NCI-H2081 (cell line): ENCODE measurements at places on chromosomes 4 and X.

DNA sequence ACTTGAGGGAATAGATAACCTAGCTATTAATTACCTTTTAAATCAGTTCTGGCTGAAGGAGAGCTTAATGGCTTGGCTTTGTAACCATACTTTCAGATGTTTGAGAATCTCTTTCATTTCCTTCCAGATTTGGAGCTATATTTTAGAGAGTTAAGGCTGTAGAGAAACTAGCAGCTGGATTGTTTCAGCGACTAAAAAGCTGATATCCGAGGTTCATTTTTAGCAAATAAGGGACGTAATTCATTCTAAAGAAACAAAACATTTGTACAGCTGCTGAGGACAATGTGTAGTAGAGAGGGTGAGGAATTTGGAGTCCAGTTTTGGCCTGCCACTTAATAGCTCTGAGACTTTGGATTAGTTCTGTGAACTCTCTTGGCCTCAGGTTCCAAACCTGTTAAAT is 12.2 kb downstream of the OSTC start:
- DNase-seq = no peak

- DNase-seq = no peak
Measured at GRCh38 chr4:114807357-114807756, 208.8 kb downstream of the UGT8 start.

GRCh38 chrX:102115748-102116147 is 9.7 kb upstream of the TCEAL2 start:
- no peak for DNase-seq

DNA sequence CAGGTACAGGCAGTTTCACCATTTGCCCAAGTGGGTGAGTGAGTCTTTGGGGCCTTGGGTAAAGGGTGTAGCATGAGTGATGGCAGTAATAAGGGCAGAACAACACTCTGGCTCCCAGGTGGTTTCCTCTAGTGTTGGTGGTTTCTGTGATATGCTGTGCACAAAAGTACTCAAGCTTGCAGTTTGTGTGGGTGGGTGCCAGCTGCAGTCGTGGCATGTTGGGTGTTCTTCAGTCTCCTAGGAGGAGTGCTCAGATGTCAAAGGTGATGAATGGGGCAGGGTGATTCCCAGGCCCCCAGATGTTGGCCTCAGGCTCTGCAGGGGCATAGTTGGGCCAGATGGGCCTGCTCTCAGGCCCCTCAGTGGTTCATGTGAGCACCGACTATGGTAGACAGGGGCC is 166.1 kb upstream of the KLF8 start:
- DNase-seq = no peak

DNA sequence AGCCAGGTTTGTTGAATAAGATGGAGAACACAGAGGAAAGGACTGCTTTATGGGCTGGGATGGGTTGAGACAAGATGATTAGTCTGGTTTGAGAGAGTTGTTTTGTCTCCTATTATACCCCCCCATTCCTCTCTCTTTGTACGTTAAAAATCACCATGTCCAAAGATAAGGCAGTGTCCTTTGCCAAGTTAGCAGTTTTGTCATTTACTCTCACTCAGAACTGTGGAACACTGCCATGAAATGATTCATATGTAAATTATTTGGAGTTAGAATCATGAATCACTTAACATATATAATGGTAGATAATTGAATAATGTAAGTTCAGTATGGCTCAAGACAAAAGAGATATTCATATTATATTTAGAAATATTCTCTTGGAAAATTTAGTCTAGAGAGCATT is 151.3 kb downstream of the DCLK2 start:
- no peak for DNase-seq

DNA sequence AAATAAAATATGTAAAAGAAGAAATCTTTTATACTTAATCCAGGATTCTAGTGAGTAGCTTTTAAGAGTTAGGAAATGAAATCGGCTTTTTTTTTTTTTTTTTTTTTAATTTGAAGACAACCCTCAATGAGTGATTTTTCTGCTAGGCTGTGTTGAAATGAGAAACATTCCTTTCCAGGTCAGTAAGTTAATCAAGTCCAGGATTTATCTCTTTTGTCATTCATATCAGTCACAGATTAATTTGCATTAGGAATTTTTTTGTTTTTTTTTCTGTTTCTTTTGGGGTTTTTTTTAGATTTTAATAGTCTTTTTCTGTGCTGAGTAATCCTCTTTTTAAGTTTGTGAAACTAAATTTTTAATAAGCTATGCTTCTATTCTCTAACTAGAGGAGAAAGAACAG is 448.1 kb downstream of the ADGRL3 start:
- DNase-seq = no peak

GRCh38 chr4:69754926-69755580 is 5.4 kb downstream of the SULT1B1 start:
- no peak for DNase-seq

DNA sequence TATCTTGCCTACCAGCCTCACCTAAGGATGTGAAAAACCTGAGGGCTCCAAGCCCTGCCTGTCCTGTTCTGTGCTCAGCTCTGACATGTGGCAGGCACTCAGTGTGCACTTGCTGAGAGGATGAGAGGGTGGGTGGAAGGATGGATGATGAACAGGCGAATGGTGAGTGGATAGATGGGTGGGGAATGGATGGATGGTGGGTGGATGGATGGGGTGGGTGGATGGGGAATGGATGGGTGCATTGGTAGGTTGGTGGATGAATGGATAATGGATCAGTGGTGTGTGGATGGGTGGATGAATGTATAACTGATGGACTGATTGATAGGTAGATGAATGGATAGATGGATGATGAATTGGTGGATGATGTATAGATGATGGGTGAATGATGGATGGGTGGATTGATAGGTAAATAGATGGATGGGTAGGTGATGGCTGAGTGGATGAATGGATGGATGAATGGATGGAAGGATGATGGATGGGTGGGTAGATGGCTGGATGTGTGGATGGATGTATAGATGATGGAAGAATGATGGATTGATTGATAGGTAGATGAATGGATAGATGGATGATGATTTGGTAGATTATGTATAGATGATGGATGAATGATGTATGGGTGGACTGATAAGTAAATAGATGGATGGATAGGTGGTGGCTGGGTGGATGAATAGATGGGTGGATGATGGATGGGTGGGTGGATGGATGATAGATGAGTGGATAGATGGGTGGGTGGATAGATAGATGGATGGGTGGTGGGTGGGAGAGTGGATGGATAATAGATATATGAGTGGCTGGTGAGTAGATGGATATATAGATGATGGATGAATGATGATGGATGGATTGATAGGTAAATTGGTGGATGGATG is 69.3 kb upstream of the NKX1-1 start:
- DNase-seq = no peak

DNA sequence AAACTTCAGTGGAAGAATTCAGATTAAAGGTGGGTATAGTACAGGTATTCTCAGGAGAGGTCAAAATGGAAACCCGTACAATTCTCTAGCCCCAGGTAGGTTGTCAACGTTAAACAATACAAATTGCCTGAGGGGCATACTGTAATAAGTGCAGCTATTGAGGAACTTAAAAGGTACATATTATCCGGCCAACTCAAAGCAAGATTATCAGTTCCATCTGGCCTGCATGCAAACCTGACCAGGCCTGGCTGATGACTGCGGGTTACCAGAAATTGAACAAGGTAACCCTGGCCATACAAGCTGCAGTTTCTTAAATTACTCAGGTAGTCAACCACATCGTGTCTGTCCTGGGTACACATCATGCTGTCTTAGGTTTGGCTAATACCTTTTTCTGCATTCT is 12.3 kb upstream of the ZNF630 start:
- DNase-seq = no peak

DNA sequence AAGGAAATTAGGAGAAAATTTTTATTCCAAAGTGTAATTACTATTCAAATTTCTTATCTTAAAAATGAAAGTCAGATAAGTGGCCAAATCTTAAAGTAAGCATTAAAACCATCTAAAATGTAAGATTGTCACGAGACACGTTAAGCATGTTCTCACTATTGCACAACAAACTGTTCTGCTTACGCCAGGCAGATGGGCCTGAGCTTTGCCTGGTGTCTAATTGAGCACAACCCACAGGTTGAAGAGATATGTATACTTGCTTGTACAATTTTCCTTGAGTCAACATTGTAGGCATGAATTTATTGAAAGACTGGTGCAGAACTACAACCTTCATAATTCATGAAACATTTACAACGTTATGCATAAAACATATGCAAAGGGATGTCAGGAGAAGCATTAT is 3.9 kb downstream of the RNF128 start:
- no peak for DNase-seq

- no peak for DNase-seq
Measured at GRCh38 chr4:78379040-78379439, 172.5 kb upstream of the ANXA3 start.

- no peak for DNase-seq
Measured at GRCh38 chr4:121675715-121676114, 21.1 kb downstream of the ANXA5 start.

GRCh38 chrX:53704294-53704693 is 17.8 kb upstream of the HUWE1 start:
- no peak for DNase-seq

- DNase-seq = no peak
Measured at GRCh38 chrX:136488706-136489105, 959 bp downstream of the BRS3 start.

DNA sequence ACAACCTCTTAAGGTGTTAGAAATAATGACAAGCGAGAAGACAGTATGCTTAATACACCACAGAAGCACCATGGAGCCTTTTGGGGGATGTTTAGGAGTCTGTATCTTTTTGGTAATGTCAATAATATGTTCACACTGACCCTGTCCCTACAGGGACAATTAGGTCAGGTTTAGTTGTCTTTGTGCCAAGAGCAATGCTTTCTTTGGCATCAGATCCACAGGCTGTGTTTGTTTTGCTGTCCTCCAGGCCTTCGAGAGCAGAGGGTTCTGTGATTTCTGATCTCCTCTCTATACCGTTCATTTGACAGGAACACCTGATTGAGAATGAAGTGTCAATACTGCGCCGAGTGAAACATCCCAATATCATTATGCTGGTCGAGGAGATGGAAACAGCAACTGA is 153.8 kb downstream of the DCLK2 start:
- no peak for DNase-seq

- DNase-seq = no peak
Measured at GRCh38 chr4:4521136-4521535, 20.7 kb downstream of the STX18 start.

GRCh38 chrX:154472685-154473632 is 6.1 kb downstream of the LAGE3 start:
- DNase-seq = no peak

DNA sequence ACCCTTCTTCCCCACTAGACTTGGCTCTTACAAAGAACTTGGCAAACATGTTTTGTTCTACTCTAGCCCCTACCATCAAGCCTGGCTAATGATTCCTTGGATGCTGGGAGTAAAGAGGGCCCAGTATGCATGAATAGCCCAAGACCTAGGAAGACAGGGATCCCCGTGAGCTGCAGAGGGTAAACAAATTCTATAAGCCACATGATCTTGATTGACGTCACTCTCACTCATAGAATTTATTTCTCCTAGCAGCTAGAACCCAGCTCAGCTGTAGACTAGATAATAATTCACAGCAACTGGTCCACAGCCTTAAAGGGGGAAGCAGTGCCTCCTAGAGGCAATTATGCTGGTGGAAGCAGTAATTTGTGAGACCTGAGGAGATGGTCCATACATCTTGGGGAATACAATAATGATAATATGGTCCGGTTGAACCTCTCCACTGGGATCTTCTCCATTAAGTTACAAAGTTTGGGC is 16.1 kb upstream of the USO1 start:
- DNase-seq = no peak

- no peak for DNase-seq
Measured at GRCh38 chr4:142238589-142238988, 602.2 kb downstream of the IL15 start.

- DNase-seq = no peak
Measured at GRCh38 chr4:182604953-182605352, 312.2 kb downstream of the DCTD start.

- DNase-seq = peak; percentile 30
Measured at GRCh38 chr4:602559-602942, 22.8 kb upstream of the PDE6B start.

DNA sequence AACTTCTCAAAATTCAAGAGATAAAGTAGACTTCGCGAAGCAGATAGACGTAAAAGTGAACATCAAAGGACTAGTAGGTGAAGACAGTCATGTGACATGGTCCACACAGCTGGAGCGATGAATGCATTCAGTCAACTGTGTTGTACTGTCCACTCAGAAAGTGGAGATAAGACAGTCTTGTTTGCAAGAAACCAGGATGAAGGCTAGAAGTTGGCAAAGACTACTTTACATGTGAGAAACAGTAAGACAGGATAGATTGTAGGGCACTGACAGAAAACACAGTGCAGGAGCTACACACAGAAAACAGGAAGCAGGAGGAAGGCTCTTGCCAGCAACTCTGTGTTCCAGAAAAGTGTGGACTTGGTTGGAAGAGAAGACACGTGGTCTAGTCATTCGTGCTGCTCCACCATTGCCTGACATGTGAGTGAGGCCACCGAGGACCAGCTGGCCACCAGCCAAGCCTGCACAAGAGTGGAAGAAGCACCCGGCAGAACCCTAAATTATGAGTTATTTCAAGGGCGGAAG is 78.9 kb downstream of the FAT1 start:
- DNase-seq = no peak

DNA sequence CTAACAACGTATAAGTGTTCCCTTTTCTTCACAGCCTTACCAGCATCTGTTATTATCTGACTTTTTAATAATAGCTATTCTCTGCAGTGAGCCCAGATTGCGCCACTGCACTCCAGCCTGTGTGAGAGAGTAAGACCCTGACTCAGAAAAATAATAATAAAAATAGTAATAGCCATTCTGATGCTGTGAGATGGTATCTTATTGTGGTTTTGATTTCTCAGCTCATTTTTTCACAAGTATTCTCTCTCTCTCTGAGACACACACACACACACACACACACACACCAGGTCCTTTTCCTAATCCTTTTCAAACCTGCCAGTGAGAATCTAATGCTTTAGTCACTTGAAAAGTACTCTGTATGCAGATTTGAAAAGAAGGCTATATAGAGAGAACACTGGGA is 89.8 kb downstream of the CHIC2 start:
- no peak for DNase-seq

DNA sequence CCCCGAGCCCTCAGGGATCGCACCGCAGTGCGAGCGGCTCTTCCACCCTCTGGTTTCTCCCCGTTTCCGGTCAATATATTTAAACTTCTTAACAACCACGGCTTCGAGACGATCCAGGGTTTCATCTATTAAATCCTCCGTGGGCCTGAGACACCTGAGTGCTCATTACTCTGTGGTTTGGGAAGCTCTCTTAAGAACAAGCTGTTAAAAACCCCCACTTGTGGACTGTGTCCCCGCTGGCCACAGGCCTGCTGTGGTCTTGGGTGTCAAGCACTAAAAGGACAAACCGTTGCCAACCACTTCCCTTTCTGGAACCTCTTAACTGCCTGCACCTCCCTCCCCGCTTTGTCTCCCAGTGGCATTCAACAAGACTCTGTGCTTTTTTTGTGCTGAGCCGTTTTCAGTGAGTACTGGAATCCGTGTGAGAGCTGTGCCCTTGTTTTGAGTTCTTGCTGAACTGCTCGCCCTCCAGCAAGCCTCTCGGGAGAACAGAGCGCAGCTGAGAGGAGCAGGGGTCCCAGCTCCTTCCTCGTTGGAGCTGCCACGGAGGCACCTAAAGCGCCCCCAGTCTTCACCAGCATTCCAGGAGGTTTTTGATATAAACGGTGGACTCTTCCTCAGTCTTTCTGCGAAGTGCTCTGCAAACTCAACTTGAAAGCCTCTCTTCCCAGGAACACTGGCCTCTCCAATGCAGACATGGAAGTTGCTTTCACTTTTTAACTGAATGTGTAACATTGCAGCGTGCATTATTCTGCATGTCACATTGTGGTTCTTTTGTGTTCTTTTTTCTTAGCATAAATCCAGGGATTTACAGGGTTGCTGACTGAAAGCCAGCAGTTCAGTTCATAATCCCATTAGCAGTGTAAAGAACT is 691 bp upstream of the IGFBP7 start:
- DNase-seq = no peak
